ENCODE measurements at places on chromosomes 4 and X.

DNA sequence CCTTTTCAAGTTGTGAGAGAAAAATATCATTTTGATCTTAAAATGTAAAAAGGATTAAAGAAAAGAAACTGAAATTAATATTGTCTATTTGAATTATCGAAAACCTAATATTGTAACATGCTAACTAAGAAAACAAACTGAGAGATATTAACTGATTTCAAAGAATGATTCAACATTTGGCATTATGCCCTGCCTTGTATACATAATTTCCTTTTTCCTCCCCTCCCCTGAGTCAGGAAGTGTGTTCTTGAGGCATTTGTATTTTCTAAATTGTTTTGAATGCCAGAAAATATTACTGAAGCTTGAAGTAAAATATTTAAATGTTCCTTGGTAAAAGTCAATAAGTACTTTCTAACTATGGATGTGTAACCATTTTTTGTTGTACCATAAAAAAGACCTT is 49.4 kb downstream of the RPS6KA3 start:
- DNase-seq: no peak

DNA sequence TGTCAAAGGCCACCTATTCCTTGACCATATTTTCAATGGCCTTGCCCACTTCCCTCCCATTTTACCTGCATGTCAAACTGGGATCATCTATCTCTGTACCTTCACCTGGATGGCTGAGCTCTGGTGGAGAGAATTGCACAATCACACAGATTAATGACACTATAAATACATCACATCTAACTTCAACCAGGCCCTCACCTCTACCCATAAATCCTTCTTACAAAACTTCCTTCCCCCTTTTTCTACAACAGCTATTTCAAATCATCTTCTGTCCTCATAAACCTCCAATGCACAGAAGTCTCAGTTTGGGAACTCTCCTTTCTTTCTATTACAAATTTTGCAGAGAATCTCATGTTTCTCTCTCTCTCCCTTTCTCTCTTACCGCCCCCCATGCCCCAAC is 9.2 kb downstream of the PALLD start:
- no peak for DNase-seq

GRCh38 chrX:149939655-149939904 is 1.3 kb upstream of the EOLA2 start:
- no peak for DNase-seq

DNA sequence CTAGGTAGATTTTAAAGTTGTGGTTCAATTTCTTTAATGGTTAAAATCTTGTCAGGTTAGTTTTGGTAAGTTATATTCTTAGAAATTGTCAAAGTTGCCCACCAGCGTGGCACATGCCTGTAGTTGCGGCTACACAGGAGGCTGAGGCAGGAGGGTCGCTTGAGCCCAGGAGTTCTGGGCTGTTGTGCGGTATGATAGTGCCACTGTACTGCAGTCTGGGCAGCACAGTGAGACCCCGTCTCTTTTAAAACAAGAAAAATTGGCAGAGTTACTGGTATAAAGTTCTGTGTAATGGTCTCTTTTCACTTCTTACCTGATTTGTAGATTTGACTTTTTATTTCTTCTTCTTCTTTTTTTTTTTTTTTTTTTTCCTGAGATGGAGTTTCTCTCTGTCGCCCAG is 64.4 kb downstream of the FAM193A start:
- no peak for DNase-seq

DNA sequence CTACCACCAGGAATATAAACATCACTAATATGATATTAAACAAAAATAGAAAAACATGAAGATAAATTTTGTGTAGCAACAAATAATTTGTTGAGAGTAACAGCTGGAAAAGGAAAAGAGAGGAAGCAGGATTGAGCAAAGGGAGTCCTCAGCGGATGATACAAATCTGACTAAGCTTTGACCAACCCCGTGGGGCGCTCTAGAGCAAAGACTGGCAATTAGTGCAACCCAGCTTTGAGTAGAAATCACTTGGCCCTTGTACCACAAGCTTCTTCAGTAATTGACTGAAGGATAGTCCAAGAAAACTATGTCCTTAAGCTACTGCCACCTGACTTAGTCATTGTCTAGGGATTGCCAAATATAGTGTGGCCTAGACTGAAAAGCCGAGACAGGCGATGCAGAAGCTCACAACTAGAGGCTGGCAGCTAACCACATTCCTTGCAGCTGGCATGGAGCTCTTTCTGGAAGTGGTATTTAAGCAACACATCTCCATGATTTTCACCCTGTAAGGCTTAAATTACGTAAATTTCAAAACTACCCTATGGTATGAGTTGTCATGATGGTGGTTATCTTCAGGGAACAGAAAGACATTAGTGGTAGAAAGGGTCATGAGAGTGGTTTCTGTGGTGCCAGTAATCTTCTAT is 396.0 kb downstream of the PDGFC start:
- DNase-seq: no peak
